Activated T-helper 1 cell treated with Interleukin-2 at 50 U/mL for 16 hours (primary cell): ENCODE measurements at places on chromosomes 4 and X.

DNA sequence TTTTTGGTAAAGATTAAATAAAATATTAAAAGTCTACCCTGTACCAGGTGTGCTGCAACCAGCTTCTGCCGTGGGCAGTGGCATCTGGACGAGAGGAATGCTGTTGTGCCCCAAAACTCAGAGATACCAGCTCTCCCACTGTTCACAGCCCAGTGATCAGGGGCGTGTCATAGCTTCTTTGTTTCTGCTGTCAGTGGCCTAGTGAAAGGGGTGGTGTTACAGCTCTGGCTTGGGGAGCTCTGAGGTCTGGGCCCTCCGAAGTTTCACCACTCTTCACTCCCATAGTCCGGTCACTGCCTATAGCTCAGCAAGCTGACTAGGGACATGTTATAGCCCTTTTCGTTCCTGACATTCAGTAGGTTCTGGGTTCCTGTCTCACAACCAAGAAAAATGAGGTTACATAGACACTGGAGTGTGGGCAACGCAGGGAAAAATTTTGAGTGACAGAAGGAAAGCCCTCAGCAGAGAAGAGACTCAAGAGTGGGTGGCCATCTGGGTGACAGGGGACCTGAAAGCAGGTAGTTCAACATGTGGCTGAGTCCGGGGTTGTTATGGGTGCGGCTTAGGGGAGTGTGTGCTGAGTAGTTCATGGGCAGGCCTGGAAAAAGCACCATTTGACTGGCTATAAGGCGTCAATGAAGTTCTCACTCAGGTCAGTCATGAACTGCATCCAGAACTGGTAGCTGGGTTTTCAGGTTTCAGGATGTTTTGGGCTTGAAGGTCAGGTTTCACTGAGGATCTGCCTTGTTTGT, 1184.4 kb upstream of the PABPC4L start:
- no peak for DNase-seq

DNA sequence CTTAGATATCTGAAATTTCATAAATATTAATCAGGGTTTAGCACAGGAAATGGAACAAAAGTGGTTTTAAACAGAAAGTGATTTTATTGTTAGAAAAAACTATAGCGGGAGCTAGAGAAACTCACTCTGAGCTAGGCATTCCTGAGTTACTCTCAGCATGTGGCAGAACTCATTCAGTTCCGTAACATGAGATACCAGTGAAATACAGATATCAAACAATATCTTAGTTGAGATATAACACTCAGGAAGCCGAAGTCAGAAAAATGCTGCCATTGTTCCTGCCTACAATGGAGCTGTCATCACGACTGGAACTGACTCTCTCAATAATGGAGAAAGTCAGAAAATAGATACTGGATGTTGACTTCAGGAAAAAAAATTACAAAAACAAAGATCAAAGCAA, 1428.7 kb downstream of the PCDH18 start:
- DNase-seq: no peak

- DNase-seq: no peak
Observed at GRCh38 chrX:1202251-1202650, 10.2 kb downstream of the CRLF2 start.

- no peak for DNase-seq
Observed at GRCh38 chr4:165096776-165097175, 15.9 kb downstream of the TMEM192 start.

GRCh38 chr4:119980456-119980855, 86.2 kb downstream of the MAD2L1 start:
- DNase-seq: no peak

DNA sequence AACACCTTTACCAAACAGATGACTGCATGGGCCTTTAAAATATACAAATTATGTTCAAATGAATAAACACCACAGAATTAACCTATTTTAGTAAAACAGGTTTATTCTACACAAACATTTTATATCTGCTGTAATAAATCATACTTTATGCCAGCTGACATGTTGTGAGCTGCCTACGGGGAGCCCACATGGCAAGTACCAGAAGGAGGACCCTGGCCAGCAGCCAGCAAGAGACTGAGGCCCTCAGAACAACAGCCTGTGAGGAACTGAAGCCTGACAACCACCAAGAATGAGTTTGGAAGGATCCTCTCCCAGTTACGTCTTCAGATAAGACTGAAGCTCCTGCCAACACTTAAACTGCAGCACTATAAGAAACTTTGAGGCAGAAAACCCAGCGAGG, 377.0 kb downstream of the PDGFC start:
- DNase-seq: no peak

- no peak for DNase-seq
Observed at GRCh38 chr4:113635739-113636437, 125.7 kb downstream of the CAMK2D start.
